ENCODE measurements at places on chromosomes 7 and 10.

- no peak for DNase-seq
These were observed 15.8 kb upstream of the SLF2 start for GRCh38 chr10:100896876-100897461.

GRCh38 chr10:35608328-35608672, 3.2 kb downstream of the GJD4 start:
- DNase-seq: no peak

GRCh38 chr10:132353456-132354355, 21.7 kb downstream of the LRRC27 start:
- DNase-seq: no peak

DNA sequence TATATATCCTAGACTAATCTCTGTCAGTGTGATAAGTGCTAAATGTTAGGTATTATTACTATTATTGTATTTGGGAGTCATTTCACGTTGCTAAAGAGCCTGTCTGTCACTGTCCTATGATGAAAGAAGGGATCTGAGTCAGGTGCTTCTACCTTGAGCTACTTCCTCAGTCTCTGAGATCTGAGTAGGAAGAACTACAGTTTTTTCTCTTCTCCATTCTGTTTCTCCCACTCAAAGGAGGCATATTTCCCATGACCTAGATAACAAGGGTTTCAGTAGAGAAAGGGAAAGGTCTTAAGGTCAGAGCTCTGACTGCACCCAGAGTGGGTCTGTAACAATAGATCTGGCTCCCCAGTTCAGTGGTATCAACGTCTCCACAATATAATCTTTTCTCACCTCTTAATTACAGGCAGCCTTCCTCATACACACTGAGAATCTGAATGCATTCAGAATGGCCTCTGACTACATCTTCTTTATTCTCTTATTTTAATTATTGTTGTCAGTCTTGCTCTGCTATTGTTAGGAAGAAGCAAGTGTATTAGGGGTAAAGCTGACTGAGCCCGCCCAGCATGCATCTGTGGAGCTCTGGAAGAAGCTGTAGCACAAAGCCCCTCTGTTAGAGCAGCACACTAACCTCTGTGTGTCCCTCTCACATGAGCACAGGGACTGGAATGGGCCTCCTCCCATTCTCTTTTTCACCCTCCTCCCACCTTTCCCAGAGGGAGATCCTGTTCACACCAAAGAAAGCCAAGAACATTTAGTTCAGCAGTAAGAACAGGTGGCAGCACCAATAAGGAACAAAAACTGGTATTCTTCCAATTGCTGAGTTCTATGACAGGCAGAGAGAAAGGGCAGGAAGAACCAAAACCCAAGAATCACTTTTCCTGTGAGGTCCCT, 38.1 kb downstream of the USP54 start:
- peak; percentile 79 for DNase-seq

DNA sequence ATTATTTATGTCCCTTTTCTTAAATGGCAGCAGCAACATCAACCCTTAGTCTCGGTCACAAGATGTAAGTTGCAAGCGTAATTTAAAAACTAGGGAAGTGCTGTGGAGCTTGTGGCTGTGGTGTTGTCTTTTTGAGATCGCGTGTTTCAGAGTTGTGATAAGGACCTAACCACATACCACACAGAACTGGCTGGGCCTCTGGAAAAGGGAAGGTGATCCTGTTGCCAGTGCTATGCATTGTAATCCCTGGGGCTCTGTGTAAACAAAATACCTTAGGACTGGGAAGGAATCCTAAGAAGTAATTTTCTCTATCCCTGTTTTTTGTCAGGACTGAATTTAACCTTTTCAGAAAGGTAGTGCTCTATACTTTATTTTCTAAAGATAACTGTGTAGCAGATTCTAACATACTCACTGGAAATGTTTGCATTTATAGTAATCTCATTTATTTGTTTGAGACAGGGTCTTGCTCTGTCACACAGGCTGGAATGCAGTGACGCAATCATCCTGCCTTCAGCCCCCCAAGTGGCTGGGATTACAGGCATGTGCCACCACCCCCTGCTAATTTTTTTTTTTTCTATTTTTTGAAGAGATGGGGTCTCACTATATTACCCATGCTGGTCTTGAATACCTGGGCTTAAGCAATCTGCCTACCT, 60.4 kb downstream of the INPP5F start:
- DNase-seq: peak; percentile 37

GRCh38 chr10:123472606-123473005, 193.5 kb upstream of the GPR26 start:
- peak; percentile 18 for DNase-seq
